ENCODE measurements at places on chromosomes 16 and 17. TPM values are rescaled to one million over a fixed set of nuclear protein-coding genes. Genes with fewer than 3 reads are reported as not detected.

GRCh38 chr16:12992066-12992465 is 90.7 kb downstream of the SHISA9 start:
- no peak for DNase-seq
- no peaks in the 10 kb centered on the region for H3K27me3 ChIP-seq
- H3K27ac ChIP-seq, result no peak overlapping the region
- no peaks in the 10 kb centered on the region for H3K36me3 ChIP-seq
- H3K4me1 ChIP-seq, result no peaks in the 10 kb centered on the region

- peaks cover 36% of the 10 kb centered on the region for H3K4me1 ChIP-seq
- H3K36me3 ChIP-seq, result no peaks in the 10 kb centered on the region
- H3K27ac ChIP-seq, result peak overlapping the region; percentile 59
- no peak overlapping the region for H3K4me3 ChIP-seq
Measured at GRCh38 chr16:85564277-85565051, 48.7 kb upstream of the GSE1 start.

DNA sequence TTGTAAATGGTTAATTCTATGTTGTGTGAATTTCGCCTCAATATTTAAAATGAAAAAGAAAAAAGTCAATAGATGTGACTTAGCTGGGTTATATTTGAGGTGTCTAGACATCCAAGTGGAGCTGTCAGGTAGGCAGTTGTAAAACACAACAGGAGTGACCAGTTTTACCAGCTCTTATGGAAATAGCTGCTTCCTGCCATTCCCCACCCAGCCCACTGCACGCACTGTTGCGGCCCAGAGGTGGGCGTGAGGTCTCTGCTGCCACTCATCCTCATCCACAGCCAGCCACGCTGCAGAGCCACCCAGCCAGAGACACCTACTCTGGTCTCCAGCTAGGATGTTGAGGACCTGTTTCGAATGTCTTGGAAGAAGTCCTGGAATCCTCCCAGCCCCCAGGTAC is 3.4 kb upstream of the CARD14 start:
- DNase-seq, result peak; percentile 24
- no peaks in the 10 kb centered on the region for H3K4me1 ChIP-seq
- H3K4me3 ChIP-seq, result no peak overlapping the region
- H3K27me3 ChIP-seq, result no peaks in the 10 kb centered on the region
- H3K36me3 ChIP-seq, result no peaks in the 10 kb centered on the region
- H3K27ac ChIP-seq, result no peak overlapping the region

DNA sequence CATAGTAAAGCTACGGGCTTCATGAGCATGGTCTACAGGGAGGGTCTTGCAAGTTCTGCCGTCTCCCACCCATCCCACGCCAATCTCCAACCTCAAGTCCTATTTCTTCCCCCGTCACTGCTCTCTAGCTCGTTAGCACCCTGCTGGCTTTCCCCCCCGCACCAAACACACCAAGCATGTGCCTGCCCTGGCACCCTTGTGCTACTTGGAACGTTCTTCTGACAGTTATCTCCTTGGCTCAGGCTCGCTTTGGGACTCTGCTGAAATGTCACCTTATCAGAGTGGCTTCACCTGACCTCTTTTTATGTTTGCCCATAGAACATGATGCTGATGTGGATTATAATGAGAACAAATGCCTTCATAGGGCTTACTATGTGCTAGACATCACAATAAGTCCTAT is 21.9 kb downstream of the GLYR1 start:
- no peak overlapping the region for H3K4me3 ChIP-seq
- no peak overlapping the region for H3K27ac ChIP-seq
- H3K36me3 ChIP-seq, result peaks cover 100% of the 10 kb centered on the region
- H3K4me1 ChIP-seq, result no peaks in the 10 kb centered on the region

DNA sequence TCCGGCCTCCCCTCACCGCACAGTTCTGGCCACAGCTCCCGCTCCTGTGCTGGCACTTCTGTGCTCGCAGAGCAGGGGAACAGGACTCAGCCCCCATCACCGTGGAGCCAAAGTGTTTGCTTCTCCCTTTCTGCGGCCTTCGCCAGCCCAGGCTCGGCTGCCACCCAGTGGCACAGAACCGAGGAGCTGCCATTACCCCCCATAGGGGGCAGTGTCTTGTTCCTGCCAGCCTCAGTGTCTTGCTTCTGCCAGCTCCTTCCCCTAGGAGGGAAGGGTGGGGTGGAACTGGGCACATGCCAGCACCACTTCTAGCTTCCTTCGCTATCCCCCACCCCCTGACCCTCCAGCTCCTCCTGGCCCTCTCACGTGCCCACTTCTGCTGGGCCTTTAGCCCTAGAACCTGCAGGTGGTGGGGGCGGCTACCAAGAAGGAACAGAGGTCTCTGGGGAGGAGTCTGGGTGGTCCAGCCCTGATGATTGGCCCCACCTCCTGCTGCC is 645 bp upstream of the ELMO3 start:
- H3K36me3 ChIP-seq, result no peaks in the 10 kb centered on the region
- no peaks in the 10 kb centered on the region for H3K27me3 ChIP-seq
- no peak overlapping the region for H3K4me3 ChIP-seq
- peaks cover 7% of the 10 kb centered on the region for H3K4me1 ChIP-seq
- H3K27ac ChIP-seq, result peak overlapping the region; percentile 42
- DNase-seq, result no peak

- H3K36me3 ChIP-seq, result no peaks in the 10 kb centered on the region
- no peak overlapping the region for H3K27ac ChIP-seq
- H3K27me3 ChIP-seq, result no peaks in the 10 kb centered on the region
- peak; percentile 89 for DNase-seq
Measured at GRCh38 chr16:15829460-15829859, 27.4 kb downstream of the MYH11 start.

- no peaks in the 10 kb centered on the region for H3K4me1 ChIP-seq
- DNase-seq, result no peak
- H3K27ac ChIP-seq, result no peak overlapping the region
- no peak overlapping the region for H3K4me3 ChIP-seq
- no peaks in the 10 kb centered on the region for H3K36me3 ChIP-seq
- no peaks in the 10 kb centered on the region for H3K27me3 ChIP-seq
Measured at GRCh38 chr17:62737513-62737912, 70.6 kb downstream of the MARCHF10 start.

DNA sequence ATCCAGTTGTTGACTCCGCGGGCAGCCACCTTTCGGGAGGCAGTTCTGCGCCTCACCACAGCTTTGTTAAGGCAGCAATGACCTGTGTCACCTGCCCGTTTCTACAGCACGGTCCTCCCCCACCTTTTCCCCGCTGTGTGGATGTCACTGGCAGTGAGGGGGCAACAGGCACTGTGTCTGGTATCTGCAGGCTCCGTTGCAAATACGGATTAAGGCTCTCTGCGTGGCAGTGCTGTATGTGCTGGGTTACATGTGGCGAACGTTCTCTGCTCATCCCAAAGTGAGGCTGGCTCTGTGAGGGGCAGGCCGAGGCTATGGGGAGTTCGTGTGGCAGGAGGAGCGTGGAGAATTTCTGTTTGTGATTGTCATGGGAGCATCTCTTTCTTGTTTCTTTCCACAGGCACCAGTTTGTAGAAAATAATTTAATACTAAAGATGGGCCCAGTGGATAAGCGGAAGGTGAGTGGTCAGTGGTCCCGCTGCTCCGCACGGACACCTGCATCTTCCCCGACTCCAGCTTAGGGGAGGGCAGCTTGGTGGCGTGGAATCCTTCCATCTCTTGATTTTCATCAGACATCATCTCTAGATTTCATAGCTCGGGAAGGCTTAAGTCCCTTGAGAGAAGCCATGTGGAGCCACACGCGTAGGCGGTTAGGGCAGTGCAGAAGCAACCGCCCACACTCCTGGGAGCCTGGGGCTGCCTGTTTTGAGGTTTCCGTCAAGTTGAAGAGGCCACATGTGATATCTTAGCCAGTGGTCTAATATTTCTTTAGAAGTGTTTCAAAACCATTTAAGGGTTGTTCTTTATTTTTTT is 57.8 kb downstream of the PDPK1 start:
- no peaks in the 10 kb centered on the region for H3K27me3 ChIP-seq
- H3K4me1 ChIP-seq, result no peaks in the 10 kb centered on the region
- no peak overlapping the region for H3K27ac ChIP-seq
- H3K36me3 ChIP-seq, result peaks cover 90% of the 10 kb centered on the region

DNA sequence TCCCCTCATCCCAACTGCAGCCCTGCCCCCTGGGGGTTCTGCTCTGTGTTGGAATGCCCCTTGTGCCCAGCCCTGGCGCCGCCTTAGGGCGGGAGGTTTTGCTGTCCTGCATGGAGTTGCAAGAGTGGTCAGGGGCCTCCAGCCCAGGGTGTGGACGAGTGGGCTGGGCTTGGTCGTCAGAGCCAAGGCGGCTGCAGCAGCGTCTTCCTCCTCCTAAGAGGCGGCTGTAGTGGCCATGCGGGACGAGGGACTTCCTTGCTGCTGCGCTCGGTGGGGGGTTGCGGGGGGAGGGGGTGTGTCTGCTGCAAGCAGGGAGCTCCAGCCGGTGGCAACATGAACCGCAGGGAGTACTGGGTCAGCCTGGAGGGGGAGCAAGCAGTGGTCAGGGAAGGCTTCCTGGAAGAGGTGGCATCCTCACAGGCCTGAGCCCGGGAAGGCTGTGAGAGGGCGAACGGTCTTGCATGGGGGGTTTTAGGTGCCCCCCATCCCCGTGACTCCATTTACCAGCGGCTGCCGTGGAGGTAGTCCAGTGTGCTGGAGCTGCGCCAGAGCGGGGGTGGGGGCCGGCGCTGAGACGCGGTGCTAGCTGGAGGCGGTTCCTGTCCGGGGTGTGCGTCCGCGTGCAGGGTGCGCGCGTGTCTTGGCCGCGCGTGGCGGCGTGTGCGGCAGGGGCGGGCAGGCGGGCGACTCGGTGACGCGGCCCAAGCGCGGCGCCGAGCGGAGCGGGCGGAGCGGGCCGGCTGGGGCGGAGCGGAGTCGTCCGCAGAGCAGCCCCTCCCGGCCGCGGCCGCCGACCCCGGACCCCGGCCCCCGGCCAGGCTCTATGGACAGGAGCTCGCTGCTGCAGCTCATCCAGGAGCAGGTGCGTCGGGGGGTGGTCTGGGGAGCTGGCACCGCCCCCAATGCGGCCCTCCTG is at the start of gene RHBDL1:
RHBDL1 (plus strand) TSS at position 704 of the 916 bp plus-strand sequence; CDS start at position 824, 120 bp downstream.
- peaks cover 34% of the 10 kb centered on the region for H3K4me1 ChIP-seq
- peaks cover 33% of the 10 kb centered on the region for H3K27me3 ChIP-seq
- DNase-seq, result no peak

- no peak overlapping the region for H3K27ac ChIP-seq
- H3K4me1 ChIP-seq, result no peaks in the 10 kb centered on the region
- H3K4me3 ChIP-seq, result no peak overlapping the region
- H3K36me3 ChIP-seq, result no peaks in the 10 kb centered on the region
- H3K27me3 ChIP-seq, result no peaks in the 10 kb centered on the region
Measured at GRCh38 chr16:68590201-68590994, 51.3 kb downstream of the ZFP90 start.

- no peaks in the 10 kb centered on the region for H3K27me3 ChIP-seq
- H3K36me3 ChIP-seq, result no peaks in the 10 kb centered on the region
- no peak for DNase-seq
- peak overlapping the region; percentile 82 for H3K4me3 ChIP-seq
Measured at GRCh38 chr17:7839876-7840261, 5.9 kb downstream of the KDM6B start.

DNA sequence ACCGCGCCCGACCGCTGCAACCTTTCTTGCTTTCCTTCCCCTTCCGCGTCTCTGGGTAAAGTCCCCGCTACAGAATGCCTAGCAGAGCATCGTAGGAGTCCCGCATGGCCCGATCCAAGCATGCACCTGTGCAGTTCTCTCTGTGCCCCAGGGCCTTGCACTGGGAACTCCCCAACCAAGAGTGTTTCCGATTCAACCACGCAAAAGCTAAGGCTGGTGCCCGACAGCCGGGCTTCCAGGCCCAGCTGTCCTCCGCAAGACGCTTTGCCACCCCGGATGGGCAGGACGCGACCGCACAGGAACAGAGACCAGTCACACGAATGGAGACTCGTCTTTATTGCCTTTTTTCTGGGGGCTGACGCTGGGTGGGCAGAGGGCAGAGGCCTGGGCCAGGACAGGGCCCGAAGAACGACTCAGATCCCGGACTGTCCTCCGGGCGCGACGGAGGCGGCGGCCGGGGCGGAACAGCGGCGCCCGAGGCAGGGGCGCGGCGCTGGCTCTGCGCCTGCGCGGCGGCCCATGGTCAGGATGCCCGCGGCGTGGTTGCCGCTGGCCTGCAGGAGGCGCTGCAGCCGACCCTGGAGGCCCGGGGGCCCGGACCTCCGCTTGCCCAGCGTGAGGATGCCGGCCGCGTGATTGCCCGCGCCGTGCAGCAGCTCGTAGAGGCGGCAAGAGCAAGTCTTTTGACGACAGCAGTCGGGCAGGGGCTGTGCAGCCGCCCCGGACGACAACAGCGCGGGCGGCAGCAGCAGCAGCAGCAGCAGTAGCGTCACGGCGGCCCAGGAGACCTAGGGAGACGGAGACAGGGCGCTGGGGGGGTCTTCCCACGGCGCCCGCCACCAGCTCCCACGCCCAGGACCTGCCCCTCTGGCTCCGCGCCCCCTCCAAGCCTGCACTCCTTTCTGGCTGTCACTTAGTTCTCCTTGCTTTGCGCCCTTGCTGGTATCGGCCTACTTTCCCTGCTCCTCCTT is 1.2 kb downstream of the HCRT start:
- H3K4me1 ChIP-seq, result peaks cover 73% of the 10 kb centered on the region
- H3K27me3 ChIP-seq, result peaks cover 37% of the 10 kb centered on the region
- H3K4me3 ChIP-seq, result peak overlapping the region; percentile 51
- peak overlapping the region; percentile 87 for H3K27ac ChIP-seq
- no peaks in the 10 kb centered on the region for H3K36me3 ChIP-seq

DNA sequence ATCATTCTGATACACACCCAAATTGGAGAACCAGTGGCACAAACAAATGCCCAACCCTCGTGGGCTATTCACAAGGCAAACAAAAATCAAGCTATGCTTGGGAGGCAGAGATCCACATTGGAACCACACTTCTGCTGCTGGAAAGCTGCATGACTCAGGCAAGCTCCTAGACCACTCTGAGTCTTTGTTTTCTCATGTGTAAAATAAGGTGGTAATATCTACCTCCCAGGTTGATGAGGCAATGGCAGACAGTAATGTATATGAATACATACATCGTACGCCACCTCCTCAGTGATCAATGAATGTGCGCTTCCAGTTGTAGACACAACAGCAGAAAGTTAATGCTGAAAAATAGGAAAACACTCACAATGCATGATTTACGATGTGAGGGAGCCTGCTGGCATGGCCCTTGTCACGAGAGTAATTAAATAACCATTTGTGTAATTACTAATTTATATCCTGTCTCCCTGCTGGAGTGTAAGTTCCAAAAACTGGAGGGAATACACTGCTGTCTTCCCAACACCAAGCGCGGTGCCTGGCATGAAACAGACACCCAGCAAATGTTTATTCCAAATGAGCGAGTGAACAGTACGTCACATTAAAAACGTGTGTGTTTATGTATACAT is 69.9 kb upstream of the HSBP1 start:
- H3K4me1 ChIP-seq, result no peaks in the 10 kb centered on the region
- no peak for DNase-seq

GRCh38 chr17:80944326-80944725 is 47.3 kb upstream of the CHMP6 start:
- DNase-seq, result no peak
- H3K4me1 ChIP-seq, result peaks cover 6% of the 10 kb centered on the region
- no peaks in the 10 kb centered on the region for H3K27me3 ChIP-seq
- no peak overlapping the region for H3K27ac ChIP-seq
- no peak overlapping the region for H3K4me3 ChIP-seq

HCRT gene
- total RNA-seq, result not detected

CLEC3A gene
- not detected for total RNA-seq

ARL4D gene
- 13.0 TPM for total RNA-seq

XPO6 gene
- total RNA-seq, result 87.3 TPM

C17orf100 gene
- 1.3 TPM for total RNA-seq

FBXO39 gene
- total RNA-seq, result 0.17 TPM

TEKT5 gene
- total RNA-seq, result not detected

CDT1 gene
- 14.5 TPM for total RNA-seq
